Activated T-cell treated with anti-CD3 and anti-CD28 coated beads, Interleukin-2, amount 50 U/mL, for 4 hours (primary cell): ENCODE measurements at places on chromosomes 1 and 21. TPM values are rescaled to one million over a fixed set of nuclear protein-coding genes. Genes with fewer than 3 reads are reported as not detected.

GRCh38 chr1:82466416-82466815 is 665.7 kb downstream of the ADGRL2 start:
- DNase-seq, result no peak

DNA sequence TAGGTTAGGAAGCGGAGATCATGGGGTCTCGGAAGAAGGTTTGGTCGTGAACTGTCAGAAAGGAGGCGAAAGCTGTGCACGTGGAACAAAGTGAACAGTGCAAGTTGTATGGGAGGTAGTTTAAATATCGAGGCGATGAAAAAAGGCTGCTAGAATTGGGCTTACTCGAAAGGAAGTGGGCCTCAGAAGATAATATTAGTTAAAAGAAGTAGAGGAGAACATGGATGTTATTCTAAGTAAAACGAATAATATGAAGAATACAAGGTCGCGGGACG is 571 bp downstream of the WDR3 start:
- no peak for DNase-seq

DNA sequence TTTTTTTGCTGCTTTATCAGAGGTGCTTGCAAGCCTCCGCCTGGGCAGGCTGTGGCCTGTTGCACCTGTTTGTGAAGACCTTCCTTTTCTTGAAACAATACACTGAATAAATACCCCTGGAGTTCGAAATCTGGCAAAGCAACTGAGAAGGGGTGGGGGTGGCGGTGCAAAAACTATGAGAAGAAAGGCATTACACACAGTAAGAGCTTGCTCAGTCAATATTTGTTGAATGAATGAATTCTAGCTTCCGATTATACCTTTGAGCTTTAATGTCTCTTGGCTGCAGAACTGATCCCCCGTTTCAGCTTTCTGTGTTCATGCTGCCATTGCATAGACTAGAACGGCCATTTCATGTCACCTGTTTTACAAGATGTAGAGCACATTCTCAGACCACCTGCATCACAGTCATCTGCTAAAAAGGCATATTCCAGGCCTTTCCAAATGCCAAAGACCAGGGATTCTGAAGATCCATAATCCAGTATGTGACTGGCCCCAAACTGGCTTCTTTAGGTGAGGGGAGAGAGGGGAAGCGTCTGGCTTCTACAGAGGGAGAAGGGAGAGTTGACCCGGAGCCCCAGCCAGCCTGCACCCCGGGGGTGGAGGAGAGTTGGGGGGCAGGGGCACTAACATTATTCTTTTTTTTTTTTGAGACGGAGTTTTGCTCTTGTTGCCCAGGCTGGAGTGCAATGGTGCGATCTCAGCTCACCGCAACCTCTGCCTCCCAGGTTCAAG is 111.5 kb downstream of the ETS2 start:
- DNase-seq, result no peak

SPRR5 gene
- total RNA-seq, result not detected

KRTAP19-1 gene
- not detected for total RNA-seq

CD48 gene
- 313 TPM for total RNA-seq

TNFRSF14 gene
- total RNA-seq, result 114 TPM

ANXA9 gene
- total RNA-seq, result not detected

LCE1B gene
- total RNA-seq, result not detected

GBP4 gene
- 40.3 TPM for total RNA-seq
